ENCODE measurements at places on chromosomes 7 and 10. TPM values are rescaled to one million over a fixed set of nuclear protein-coding genes. Genes with fewer than 3 reads are reported as not detected.

DNA sequence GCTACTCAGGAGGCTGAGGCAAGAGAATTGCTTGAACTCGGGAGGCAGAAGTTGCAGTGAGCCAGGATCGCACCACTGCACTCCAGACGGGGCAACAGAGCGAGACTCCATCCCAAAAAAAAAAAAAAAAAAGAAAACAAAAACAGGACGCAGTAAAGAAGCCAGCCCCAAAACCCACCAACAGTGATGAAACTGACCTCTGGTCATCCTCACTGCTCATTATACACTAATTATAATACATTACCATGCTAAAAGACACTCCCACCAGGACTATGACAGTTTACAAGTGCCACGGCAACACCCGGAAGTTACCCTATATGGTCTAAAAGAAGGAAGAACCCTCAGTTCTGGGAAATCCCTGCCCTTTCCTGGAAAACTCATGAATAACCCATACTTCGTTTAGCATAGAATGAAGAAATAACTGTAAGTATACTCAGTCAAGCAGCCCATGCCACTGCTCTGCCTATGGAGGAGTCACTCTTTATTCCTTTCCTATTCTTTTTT, 40.0 kb upstream of the EIF4H start:
- no peak for DNase-seq

DNA sequence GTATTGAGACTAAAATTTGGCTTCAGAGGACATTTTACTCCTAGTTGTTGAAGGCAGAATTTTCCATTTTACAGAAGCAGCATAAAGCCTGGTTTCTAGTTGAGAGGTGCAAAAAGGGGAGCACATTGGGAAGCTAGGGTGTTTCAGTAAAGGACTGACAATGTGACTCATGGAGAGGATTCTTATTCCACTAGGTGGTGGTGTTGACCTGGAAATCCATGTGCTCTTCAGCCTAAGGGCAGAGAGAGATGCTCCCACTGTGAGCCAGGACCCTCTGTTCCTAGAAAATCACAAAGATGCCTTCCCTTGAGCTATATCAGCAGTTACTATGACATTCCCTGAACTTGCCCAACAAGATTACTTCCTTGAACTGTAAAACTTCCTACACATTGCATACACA, 687.8 kb downstream of the IPMK start:
- no peak for DNase-seq

GRCh38 chr7:2259480-2259879, 17.5 kb downstream of the NUDT1 start:
- peak; percentile 63 for DNase-seq

DNA sequence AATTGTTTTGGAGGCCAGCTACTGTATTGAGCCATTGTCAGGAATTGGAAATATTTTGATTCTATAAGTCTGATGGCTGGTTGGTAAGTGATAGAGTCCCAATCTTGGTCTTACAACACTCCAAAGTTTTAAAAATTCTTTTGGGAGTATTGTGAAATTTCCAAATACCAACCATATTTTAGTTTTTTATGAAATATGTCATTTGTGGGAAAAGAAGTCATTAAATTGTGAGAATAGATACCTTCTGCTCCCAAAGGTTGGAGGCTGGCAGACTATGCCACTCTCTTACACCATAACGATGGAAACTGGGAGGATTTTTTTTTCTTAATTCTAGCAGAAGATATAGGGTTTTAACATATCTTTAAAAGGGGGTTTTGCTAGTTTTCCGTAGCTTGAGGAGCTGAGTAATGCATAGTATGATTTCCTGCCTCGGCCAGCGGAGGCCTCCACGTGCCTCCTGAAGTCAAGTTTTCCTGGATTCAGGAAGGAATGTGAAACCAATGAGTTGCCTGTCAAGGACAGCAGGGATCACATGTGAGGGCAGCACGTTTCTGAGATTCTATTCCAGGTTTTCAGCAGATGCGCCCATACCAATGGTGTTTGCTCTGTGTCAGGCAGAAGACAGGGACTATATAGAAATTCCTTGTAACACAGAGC, 92.2 kb upstream of the LAMB4 start:
- DNase-seq, result no peak

GJC3 gene
- not detected for total RNA-seq

Measured in upper lobe of left lung (tissue), 6 donors.